ENCODE measurements at places on chromosomes 4 and X.

DNA sequence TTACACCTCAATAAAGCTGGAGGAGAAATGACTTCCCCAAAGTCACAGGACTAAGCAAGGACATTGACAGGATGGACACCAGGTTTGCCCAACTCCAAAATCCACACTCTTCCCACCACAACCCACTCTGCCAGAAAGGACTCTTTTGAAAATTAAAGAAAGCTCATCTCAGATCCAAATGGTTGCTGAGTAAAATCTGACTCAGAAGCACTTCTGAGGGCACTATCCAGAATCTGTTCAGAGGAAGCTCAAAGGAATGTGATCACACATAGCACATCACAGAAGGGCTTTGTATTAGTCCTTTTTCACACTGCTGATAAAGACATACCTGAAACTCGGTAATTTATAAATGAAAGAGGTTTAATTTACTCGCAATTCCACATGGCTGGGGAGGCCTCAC is 155.5 kb downstream of the RAB28 start:
- no peak for DNase-seq

DNA sequence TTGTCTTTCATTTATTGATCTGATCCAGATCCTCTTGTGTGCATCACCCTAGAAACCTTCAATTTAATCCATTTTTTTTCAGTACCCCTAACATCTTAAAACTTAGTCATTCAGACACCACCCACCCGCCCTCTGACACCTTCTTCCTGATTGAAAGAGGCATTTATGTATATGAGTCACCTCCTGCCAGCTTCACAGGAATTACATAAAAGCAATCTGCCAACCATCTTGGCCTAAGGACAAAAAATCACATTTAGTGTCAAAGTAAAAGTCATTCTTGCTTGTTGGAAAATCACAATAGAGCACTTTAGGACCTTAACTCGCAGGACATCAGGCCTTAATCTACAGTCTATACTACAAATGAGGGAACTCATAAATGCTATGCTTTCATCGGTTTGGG is 52.1 kb downstream of the NDST3 start:
- peak; percentile 45 for DNase-seq

GRCh38 chr4:5940470-5941203 is 47.8 kb upstream of the CRMP1 start:
- no peak for DNase-seq

GRCh38 chrX:119105826-119106225 is 21.8 kb downstream of the KIAA1210 start:
- DNase-seq: peak; percentile 51
